Stimulated activated CD4-positive, alpha-beta T cell treated with anti-CD3 and anti-CD28 coated beads, Interleukin-4, amount 100 ng/mL, for 1 hour (primary cell): ENCODE measurements at places on chromosomes 2 and 18.

DNA sequence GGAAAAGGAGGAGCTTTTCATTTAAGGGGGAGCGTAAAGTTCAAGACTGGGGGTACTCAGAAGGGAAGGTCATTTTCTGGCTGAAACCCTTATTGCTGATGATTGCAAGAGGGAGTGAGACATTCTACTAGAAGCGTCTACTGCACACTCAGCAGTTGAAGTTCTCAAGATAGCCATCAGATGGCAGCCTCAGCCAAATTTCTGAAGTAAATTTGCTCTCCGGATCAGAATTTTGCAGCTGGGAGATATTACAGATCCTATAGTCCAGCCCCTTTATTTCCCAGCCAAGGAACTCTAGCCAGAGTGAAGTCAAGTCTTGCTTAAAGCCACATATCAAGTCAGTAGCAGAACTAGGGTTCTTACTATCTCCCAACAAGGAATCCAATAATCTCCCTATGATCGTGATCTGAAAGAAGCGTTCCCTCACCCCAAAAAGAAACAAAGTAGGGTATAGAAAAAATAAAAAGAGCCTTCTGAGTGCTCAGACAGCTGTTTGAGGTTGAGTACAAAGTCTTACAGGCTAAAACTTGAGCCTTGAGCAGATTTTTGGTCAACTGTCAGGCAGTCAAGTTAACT, 24.0 kb downstream of the RAX start:
- no peak for DNase-seq

DNA sequence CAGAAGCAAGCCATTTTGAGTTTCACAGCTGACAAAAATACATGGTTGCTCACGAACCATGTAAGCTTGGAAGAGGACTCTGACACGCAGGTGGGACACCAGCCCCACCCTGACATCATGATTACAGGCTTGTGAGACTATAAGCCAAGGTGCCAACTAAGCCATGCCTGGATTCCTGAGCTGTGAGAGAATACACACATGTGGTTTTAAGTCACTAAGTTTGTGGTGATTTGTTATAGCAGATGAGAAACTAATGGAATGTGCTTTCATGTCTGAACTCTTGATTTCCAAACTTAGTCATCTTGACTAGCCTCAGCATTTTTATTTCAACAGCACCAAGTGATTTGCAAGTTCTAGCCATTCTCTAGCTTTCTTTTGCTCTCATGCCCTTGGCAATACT, 676.1 kb upstream of the CELF4 start:
- no peak for DNase-seq

GRCh38 chr2:231919341-231920035, 6.7 kb downstream of the NPPC start:
- DNase-seq = no peak

- no peak for DNase-seq
These were observed 438 bp downstream of the HSPE1 start for GRCh38 chr2:197500503-197501131.

DNA sequence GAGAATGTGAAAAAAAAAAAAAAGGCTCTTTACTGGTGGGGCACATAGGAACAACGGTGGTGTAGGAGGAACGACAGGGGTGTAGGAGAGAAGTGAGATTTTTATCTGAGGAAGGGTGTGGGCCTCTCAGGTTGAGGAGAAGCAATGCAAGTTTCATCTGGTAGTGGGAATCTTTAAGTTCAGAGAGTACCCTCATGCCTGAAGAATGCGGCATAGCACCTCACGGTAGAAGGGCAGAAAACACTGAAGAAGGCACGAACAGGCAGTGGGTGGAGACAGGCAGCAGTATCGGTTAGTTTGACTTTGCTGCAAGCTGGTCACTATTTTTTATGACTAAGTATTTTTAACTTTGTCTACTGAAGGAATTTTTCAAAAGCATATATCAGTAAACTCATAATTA, 52.2 kb upstream of the TSPYL6 start:
- DNase-seq = no peak

GRCh38 chr2:201452922-201453643, 1.5 kb downstream of the STRADB start:
- DNase-seq = no peak

- no peak for DNase-seq
These were observed 89.9 kb downstream of the GLI2 start for GRCh38 chr2:120825370-120826259.

DNA sequence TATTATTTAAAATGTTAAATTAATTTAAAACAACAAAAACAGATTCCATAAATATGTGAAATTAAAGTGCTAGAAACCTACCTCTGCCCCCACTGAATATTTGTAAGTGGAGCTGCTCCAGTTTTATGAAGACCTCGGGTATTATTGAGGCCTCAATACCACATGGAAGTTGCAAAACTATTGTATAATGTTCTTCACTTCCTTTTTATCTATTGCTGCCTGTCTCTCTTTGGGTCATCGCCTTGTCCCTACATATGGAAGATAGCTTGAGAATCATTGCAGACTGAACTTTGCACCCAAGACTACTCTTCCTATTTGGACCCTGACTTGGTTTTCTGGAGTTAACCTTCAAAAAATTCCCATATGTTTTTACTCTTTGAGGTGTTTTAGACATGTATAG, 212.1 kb upstream of the NETO1 start:
- no peak for DNase-seq
